Vagina (tissue), 2 donors: ENCODE measurements at places on chromosomes 5 and 9.

DNA sequence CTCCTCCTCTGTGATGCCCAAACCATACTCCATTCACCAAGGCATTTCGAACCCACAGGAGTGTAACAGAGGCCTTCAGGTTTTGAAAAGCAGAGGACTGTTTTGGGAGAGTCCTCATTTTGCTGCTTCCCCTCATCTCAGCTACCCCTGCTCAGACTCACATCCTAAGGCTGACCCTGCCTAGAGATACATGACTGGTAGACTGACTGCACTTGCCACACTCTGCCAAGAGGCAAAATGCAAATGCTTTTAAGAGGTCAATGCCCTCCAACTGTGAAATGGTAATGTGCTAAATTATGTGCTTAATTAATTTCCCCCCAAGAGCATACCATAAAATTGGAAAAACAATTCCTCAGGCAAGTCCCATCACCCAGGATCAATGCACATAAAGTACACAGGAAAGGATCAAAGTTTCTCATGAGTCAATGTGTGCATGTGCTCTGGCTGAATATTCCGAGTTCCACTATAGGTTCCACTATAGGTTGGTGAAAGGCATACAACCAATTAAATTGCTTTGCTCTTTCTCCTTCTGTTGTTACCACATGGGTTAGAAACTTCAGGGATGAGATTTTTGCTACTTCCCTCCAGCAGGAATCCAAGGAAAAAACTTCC is 87.0 kb downstream of the RGS7BP start:
- DNase-seq = no peak

DNA sequence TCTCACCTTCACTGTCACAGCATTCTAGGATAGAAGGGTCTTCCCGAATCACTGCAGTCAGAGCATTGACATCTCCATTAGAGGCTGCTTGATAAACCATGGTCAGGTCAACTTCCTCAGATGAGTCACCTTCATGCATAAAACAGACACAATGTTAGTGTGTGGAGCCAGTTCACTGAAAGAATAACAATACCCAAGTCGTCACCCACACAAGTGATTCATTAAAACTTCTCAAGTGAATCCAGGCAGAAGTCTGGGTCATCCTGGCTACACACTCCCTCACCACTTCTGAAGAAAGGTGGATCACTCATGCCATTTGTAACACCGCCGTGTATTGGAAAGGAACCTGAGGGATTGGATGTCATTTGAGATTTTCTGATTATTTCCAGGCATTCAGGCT is 49.6 kb downstream of the ANKRD55 start:
- DNase-seq = no peak

- DNase-seq = no peak
These were observed 34.8 kb upstream of the CDH6 start for GRCh38 chr5:31158686-31159085.

DNA sequence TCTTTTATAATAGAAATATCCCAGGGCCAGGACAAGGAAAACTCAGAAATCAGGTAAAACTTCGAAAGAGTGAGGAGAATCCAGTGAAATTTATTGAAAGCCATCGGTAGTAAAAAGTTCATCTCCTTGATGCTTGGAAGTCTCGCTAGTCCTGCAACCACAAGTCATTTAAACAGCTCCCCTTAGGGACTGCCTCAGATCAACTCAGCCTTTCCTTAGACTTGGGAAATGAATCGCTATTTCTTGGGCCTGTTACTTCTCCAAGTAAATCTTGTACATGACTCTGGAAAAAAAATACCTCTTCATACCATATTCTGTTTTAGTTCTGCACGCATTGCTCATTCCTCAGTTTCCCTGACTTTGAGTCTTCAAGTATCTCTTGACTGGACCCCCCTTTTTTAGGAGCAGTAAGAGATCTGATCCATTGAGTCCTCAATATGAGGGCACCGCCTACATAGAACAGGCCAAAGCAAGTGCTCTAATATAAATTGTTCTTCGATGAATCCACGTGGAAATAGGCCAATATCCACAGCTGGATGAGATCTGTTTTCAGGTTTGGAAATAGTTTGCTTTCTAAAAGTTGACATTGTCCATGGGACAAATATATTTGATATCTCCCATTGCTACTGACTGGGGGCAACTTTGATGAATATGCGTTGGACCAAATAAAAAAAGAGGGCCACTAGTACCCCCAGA is 114.2 kb downstream of the PRDM6 start:
- no peak for DNase-seq

- no peak for DNase-seq
These were observed 127.6 kb downstream of the TMEM174 start for GRCh38 chr5:73300337-73301207.

GRCh38 chr9:122090981-122091380 is 2.1 kb downstream of the TTLL11 start:
- DNase-seq = no peak

- no peak for DNase-seq
These were observed 46.2 kb downstream of the LIX1 start for GRCh38 chr5:97096191-97096590.

GRCh38 chr5:157689942-157690689 is 18.8 kb downstream of the C5orf52 start:
- peak; percentile 40 for DNase-seq

DNA sequence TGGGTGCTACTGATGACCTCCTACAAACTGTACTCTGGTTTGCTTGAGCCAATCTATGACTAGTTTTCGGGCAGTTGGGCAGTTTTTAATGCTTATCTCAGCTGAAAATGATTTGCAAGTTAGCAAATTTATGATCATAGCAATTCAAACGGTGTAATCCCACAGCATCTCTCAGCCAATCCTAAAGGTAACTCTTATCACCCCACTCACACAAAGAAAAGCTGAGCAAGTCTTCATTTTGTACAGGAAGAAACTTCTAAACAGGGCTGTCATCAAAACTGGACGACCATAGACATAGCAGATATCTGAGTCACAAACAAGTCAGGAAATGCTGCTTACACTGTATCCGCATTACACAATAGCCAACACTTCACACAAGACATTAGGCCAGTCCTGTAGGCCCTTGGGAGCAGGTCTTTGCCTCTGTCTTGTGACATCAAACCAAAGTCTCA is 2.6 kb upstream of the ENC1 start:
- DNase-seq = no peak
